ENCODE measurements at places on chromosomes 11 and 22.

GRCh38 chr11:45659031-45659817 lies 6.2 kb downstream of the CHST1 start:
- no peak for DNase-seq

DNA sequence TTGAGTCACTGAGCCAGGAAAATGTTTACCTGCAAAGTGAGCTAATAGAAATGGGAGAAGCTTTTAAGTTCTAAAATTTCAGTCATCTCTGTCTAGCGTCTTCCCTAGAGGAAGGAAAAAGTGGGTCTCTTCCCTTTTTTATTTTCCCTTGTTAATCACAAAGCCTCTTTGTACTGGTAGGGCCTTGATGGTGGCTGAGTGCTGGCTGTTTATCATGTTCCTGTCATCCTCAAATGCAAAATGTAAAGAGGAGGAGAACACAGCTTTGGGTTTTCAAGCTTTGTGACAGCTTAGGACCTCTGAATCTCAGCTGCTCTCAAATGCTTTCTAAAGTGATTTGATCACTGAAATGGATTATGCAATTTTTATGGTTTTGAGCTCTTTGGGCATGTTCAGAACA lies 222.0 kb downstream of the TMEM135 start:
- DNase-seq = no peak

- DNase-seq = no peak
Observed at GRCh38 chr22:39276440-39277141, 31.8 kb upstream of the PDGFB start.

GRCh38 chr11:79098146-79098545 lies 342.7 kb downstream of the TENM4 start:
- no peak for DNase-seq

DNA sequence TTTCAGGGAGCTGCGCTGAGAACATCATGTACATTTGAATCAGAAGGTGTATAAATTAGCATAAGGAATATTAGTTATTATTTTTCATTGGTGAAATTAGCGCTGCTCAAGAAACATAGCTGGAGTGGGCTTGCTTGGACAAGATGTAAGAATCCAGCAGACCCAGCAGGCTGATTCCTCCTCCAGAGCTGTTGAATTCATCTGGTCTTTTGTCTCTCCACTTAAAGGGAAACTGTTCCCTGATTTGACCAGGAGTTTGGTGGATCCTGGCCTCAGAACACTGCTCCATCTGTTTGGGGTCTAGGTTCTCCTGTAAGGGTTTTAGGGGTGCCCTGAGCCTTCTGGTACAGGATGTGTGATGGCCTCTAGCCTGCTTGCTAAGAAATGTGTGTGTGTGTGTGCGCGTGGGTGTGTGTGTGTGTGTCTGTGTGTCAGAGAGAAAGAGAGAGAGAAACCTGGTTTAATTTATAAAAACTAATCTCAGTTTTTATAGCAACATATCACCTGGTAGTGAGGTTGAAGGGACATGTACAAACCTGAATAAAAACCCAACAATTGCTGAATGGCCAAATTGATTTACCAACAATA lies 8.3 kb upstream of the SORL1 start:
- peak; percentile 28 for DNase-seq

DNA sequence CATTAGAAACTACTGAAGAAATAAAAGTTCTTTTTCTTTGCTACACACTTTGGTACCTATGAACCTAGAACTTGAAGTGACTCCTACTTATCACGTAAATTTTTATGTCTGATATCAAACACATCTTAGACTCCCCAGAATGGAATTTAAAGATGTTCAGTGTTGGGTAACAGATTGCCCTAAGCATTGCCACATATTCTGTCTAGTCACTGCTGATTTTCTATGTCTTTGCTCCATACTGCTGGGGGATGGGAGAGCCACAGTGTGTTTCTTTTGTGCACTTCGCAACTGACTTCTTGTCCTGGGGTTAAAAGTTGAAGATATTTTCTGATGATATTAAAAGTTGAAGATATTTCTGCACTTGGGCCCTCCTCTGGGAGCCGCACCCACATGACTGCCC lies 19.4 kb upstream of the MYO18B start:
- DNase-seq = no peak

GRCh38 chr11:68938088-68938487 lies 34.4 kb downstream of the IGHMBP2 start:
- no peak for DNase-seq

DNA sequence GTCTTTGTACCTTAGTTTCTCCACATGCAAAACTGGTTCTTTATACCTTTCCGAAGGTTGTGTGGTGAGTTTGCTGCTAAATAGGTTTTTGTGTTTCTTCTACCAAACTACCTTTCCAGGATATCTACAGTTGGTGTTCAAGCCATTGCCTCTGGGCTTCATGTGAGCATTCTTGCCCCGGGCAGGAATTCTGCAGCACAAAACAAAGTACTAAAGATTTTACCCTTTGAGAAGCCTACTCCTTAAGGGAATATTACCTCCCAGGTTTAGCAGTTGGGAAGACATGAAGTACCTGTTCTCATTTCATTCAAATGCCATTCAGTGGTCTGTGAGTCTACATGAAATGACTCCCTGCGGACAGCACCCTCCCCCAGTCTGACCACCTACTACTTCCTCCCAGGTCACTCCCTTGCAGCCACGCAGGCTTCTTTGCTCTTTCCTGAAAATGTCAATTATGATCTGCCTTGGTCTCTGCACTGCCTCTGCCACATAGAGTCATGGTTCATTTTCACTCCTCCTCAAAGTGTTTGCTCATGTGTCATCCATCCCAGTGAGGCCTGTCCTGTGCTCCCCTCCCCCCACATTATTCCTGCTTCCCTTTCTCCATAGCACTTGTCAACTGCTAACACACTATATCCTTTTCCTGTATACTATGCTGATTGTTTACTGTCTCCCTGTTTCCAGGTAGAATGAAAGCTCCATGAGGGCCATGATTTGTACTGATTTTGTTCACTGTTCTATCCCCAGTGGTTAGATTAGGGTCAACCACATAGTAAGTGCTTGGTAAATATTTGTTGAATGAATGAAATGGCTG lies 36.9 kb downstream of the PACS1 start:
- no peak for DNase-seq

GRCh38 chr11:57680552-57680874 lies 12.6 kb downstream of the ZDHHC5 start:
- DNase-seq = no peak

- DNase-seq = no peak
Observed at GRCh38 chr11:23765682-23766252, 731.1 kb upstream of the LUZP2 start.

GRCh38 chr11:56783448-56784041 lies 35.0 kb upstream of the OR9G4 start:
- DNase-seq = no peak

- no peak for DNase-seq
Observed at GRCh38 chr11:1727096-1727690, 23.2 kb downstream of the IFITM10 start.

DNA sequence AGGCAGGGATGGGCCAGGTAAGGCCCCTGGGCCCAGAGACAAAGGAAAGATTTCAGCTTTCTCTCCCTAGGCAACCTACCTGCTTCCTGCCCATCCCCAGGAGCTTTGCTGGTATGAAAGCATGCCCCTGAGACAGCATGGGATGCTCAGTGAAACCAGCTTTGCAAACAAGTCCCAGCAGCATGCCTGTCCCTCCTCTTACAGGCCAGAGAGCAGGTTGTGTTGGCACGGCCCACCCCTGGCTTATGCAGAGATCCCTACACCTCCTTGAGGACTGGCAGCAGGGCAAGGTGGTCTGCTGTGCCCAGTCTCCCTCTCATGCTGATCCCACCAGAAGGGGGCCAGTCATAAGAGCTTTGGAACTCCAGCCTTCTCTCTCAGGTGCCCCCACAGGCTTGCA lies 3.1 kb downstream of the SCN4B start:
- no peak for DNase-seq

- DNase-seq = no peak
Observed at GRCh38 chr11:70040452-70040851, 37.7 kb upstream of the ANO1 start.

- no peak for DNase-seq
Observed at GRCh38 chr11:66727282-66728037, 1.6 kb downstream of the SPTBN2 start.

DNA sequence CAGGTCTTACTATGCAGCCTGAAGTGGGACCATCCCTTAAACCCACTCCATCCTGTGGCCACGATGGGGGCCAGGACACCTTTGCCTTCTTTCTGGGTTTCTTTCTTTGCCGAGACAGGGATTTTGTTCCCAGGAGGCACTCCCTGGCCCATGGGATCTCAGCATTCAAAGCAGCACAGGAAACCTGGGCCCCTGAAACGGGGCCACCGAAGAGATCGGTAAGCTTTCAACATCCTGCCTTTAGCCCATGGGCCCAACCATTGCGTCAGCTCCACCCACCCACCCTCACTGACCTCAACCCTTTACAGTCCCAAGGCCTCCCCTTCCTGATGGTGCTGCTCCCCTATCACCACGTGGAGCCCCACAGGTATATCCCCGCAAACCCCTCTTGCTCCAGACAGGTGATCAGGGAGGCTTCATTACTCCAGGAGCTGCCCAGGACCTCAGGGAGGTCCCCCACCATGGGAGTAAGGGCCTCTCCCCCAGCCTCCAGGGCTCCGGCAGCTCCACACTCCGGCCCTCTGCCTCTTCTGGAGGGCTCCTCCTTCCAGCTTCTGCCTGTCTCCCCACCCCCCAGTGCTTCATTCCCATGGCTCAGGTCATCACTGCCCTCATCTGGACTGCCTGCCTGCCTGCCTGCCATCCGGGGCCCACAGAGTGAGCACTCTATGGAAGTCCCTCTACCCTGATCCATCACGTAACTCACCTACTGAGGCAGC lies 42.0 kb upstream of the TUB start:
- no peak for DNase-seq

- DNase-seq = no peak
Observed at GRCh38 chr11:123363556-123363955, 66.5 kb upstream of the GRAMD1B start.

DNA sequence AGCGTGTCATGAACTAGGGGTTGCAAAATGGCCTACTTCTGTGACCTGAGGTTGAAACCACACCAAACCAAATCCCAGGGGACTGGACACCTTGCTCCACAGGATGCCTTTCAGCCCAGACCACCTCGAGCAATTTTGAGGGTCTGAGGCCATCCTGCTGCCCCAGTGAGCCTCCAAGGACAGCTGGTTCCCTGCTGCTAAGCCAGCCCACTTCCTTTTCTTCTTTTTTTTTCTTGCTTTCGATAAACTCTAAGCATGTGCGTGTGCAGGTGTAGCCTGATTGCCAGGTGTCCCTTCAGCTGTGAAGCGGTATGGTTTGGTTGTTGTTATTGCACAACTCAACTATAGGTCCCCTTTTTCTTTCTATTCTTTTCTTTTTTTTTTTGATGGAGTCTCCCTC lies 2.7 kb downstream of the CRYBB1 start:
- no peak for DNase-seq

GRCh38 chr11:110505528-110506284 lies 76.0 kb downstream of the FDX1 start:
- DNase-seq = no peak

DNA sequence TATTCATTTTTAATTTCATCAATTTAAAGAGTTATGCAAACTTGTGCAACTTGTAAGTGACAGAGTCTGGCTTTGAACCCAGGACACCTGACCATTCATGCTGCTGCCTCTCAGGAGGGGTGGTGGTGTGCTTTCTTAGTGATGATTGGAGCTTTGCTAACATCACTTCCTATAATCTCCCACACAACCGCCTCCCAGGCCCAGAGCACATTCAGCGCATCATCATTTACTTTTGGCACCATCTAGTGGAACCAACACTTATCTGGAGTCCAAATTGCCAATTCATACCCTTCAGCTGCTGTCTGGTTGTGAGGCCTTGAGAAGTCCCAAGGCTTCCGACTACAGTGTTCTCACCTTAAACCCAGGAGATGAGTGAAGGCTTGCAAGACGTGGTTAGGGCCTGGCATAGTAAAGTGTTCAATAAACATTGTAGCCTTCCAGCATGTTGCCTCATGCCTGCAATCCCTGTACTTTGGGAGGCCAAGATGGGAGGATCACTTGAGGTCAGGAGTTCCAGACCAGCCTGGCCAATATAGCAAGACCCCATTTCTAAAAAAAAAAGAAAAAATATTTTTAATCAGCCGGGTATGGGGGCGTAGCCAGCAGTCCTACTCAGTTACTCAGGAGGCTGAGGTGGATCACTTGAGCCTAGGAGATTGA lies 1.1 kb upstream of the TTLL1 start:
- peak; percentile 23 for DNase-seq

GRCh38 chr11:125971618-125972017 lies 25.8 kb downstream of the VSIG10L2 start:
- no peak for DNase-seq

DNA sequence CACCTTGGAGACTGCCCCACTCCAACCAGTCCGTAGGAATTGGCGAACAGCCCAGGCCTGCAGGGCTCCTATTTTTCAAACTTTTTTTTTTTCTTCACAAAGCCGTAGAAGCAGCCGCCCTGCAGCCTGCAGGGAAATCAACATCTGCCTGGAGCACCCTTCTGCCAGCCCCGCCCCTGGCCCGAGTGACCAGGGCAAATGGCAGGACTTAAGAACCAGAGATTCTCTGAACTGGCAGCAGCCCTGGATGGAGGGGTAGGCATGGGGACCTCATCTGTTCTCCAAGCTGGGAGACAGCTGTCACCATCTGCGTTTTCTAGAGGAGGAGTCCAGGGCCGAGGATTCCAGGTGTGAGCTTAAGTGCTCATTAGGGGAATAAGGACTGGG lies 5.6 kb downstream of the SCN2B start:
- DNase-seq = no peak

DNA sequence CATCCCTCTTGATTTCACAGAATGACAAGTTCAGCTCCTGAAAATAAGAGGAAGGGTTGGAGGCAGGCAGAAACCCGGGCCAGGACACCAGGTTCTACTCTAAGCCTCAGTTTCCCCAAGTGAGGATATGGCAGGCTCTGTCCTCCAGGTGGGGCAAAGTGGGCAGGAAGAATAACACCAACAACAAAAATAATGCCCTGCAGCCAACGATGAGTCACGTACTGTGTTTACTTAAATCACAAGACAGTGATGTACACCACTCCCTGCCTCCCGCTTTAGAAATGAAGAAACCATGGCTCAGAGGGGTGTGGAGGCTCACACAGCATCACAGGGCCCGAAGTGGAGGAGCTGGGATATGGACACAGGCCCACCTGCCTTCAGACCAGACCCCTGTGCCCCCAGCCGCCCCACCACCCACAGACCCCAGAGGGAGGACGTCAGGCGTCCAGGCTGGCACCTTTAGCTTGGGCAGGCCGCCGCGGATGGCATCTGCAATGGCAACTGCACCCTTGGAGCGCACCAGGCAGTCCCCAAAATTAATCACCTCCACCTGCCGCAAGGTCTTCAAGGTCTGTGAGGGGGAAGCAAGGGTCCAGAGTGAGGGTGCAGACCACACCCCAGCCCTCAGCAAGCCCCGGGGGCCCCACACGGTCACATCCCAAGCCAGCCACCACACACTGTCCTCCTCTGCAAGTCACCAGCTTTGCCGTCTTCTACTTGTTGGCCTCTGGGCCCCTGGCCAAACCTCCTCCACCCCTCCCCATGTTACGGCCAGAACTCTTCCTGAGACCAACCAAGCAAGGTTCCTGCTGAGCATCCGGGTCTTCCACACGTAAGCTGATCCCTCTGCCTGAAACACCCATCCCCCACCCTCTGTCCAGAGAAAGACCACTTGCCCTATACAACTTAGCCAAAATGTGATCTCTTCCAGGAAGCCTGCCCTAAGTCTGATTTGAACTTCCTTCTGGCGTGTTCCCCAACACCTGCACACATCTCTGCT lies 15.8 kb upstream of the CHADL start:
- no peak for DNase-seq

GRCh38 chr22:22113701-22114100 lies 130.9 kb upstream of the VPREB1 start:
- DNase-seq = no peak

All from activated CD4-positive, alpha-beta T cell treated with anti-CD3 and anti-CD28 coated beads, Interleukin-2, amount 50 U/mL, for 4 hours (primary cell).